ENCODE measurements at places on chromosomes 4 and X.

DNA sequence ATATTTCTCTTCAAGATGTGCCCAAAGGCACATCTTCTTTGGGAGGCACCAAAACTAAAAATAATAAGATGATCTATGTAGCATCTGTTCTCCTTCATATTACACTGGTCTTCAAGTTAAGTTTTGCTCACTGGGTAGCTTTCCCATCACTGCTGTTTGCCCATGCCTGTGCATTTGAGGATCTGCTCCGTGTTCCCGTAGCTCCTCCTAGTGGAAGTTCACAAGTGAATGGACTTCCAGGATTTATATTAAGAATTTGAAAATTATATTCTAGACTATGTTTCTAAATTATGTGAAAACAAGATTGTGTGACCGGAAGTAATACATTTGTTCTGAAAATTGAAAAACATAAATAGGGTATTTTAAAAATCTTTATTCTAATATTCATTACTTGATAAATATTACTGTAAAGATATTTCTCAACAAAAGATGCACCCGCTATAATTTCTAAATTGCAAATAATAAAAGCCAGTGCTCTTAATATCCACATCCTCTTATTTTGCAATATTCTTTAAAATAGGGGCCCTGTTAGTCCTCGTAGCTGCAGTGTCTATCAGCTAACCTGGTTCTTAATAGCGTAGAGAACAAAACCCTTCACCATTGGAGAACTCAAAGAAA is 147.7 kb downstream of the RBM46 start:
- DNase-seq: no peak

DNA sequence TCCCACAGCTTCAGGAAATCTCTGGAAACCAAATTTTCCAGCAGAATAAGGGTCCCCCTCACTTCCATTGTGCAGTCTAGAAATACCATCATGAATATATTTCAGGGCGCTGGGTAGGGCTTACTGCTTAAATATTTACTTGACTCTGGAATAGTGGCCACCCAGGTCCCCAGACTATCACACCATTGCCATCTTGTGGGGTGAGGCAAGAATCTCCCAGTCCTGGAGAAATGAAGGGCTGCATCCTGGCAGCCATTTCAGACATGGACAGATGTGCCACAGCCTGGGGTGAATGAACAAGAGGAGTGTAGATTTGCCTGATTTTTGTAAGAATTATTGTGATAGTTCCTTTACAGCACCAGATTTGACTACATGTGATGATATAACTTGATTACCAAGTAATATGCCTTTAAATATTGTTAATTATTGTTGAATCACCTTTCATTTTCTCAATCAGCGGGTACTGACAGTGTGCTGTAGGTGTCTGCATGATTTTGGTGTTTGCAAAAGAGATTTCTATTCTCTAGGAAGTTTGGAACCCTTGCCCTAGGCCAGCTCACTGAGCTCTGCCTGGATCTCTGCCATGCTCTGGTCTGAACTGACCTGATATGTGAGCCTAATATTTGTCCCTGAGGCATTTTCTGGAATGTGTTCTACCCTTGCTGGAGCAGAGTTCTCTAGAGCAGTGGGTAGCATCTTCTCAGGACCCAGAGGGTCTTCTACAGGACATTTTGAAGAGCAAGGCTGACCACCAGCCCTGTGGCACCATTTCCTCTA is 183.4 kb downstream of the KIT start:
- no peak for DNase-seq

GRCh38 chr4:76215077-76215476 is 1.5 kb upstream of the SCARB2 start:
- DNase-seq: no peak

GRCh38 chrX:19515615-19516105 is 352 bp upstream of the MAP3K15 start:
- no peak for DNase-seq

DNA sequence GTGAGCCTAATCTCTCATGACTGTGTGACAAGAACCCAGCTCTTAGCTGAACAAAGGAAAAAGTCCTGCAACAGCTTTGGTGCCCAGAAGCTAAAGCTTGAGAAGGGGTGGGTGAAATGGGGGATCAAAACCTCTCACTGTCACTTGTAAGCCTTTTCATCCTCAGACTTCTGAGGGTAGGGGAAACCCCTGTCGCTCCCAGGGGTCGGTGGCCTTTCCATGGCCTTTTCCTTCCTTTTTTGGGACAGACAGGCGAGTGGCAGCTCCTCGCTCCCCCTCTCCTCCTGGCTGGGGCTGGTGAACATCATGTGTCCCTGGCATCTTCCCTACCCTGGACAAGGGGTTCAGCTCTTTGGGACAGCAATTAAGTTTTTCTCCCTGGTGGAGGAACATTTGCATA is 78.2 kb downstream of the FAM47A start:
- DNase-seq: no peak

All from central memory CD8-positive, alpha-beta T cell (primary cell).